ENCODE measurements at places on chromosomes 6 and 20. TPM values are rescaled to one million over a fixed set of nuclear protein-coding genes. Genes with fewer than 3 reads are reported as not detected.

DNA sequence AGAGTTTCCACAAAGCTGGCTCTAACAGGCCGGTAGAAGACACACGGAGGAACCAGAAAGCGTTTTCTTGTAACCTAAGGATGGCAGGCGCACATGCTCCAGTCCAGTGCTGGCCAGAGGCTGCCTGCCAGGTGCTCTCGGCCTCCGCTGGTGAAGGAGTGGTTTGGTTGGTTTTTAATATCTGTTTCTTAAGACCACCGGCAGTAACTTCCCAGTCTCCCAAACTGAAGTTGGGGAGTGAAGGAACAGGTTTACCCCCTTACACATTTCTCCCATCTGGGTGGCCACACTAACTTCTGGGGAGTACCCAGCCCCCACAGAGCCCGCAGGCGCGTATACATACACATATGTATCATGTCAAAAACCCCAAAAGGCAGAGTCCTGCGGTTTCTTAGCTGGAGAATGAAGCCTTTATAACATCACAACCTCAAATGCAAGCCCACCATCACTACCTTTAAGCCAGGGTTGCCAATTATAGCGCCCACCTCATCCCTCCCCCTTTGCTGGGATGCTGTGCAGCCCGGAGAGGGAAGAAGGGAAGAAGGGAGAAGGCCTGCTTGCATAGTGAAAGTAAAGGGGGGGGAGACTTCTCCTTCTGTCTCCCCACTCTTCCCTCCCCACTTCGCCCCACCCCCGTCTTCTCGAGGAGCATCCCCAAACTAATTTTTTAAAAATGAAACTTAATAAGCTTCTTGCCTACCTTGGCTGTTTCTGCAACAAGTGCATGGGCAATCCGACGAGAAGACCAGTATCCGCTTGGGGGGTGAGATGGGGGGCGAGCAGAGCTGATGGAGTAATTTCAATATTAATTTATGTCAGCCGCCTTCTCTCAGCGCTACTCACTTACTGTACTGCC, 1.0 kb downstream of the TRERF1 start:
- H3K4me1 ChIP-seq: peaks cover 31% of the 10 kb centered on the region
- H3K27ac ChIP-seq: peak overlapping the region; percentile 51
- DNase-seq: peak; percentile 85
- H3K36me3 ChIP-seq: no peaks in the 10 kb centered on the region
- peak overlapping the region; percentile 90 for H3K4me3 ChIP-seq
- H3K27me3 ChIP-seq: no peaks in the 10 kb centered on the region

- H3K4me3 ChIP-seq: peak overlapping the region; percentile 79
- H3K27me3 ChIP-seq: no peaks in the 10 kb centered on the region
- peak; percentile 52 for DNase-seq
- peaks cover 19% of the 10 kb centered on the region for H3K4me1 ChIP-seq
Measured at GRCh38 chr6:143449714-143450452, 612 bp downstream of the ADAT2 start.

DNA sequence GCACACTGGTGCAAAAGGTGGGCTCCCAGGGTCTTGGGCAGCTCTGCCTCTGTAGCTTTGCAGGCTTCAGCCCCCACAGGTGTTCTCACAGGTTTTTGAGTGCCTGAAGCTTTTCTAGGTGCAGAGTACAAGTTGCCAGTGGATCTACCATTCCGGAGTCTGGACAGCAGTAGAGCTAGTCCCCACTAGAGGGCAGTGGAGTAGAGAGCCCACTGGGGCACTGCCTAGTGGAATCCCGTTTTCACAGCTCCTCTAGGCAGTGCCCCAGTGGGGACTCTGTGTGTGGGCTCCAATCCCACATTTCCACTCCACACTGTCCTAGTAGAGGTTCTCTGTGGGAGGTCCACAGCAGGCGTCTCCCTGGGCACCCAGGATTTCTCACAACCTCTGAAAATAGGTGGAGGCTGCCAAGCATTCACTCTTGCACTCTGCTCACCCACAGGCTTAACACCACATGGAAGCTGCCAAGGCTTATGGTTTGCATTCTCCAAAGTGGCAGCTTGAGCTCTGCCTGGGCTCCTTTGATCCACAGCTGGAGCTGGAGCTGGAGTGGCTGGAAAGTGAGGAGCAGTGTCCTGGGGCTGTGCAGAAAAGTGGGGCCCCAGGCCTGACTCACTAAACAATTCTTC, 86.3 kb upstream of the PROKR2 start:
- no peak overlapping the region for H3K27ac ChIP-seq
- no peaks in the 10 kb centered on the region for H3K36me3 ChIP-seq
- H3K4me3 ChIP-seq: no peak overlapping the region
- no peak for DNase-seq

DNA sequence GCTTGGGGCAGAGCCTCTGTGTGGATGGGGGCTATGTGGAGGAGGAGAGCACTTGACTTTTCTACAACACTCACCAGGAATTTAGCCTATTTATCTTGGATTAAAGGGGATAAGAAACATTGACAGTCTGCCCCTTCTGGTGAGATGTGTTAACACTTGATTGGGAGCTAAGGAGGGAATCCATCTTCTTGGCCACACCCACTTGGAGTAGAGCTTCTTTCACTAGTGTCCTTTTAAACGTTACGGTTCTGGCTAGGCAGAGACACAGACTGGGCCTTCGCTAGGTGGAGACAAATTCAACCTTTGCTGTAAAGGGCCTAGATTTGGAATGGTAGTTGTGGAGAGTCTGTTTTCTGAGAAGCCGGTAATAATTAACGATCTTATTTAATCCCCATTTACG, 15.5 kb upstream of the TPBG start:
- DNase-seq: no peak
- H3K27ac ChIP-seq: no peak overlapping the region
- no peaks in the 10 kb centered on the region for H3K36me3 ChIP-seq
- H3K27me3 ChIP-seq: no peaks in the 10 kb centered on the region
- H3K4me1 ChIP-seq: no peaks in the 10 kb centered on the region
- H3K4me3 ChIP-seq: no peak overlapping the region

DNA sequence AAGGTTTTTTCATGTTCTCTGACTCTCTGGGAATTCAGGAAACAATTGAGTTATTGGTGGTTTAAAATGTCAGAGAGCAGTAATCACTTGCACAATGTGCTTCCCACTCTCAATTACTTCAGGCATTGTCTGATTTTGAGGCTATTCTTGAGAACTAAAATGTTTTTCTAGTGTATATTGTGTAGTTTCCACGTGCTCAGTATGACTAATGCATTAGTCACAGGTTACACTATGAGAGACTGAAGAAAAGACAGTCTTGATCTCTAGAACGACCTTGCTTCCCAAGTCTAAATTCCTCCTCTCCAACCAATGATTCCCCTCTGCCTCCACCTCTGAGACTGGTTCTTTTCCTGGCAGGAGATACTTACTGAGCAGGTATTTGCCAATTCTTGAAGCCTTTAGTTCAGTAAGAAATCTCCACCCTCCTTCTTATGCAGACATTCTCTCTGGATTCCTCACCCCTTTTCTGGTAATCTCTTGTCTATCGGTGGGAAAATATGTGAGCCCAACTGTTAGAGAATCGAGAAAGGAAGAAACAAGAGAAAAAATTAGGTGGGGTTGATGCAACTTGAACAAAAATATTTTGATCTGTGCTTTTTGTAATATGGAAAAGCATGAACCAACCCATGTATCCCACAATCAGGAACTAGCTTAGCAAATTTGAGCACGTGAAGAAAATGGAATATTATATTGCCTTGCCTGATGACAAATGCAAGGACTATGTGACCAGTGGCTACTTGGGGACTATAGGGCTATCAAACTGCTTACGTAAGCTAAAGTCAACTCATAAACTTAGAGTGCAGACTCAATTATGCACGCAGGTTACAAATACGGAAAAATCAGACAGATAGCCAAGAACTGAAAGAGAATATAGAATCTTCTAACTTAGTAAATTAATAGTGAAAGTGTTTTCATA, 61.1 kb upstream of the SLC22A16 start:
- no peaks in the 10 kb centered on the region for H3K27me3 ChIP-seq
- peak overlapping the region; percentile 87 for H3K27ac ChIP-seq
- DNase-seq: peak; percentile 79
- H3K36me3 ChIP-seq: no peaks in the 10 kb centered on the region
- H3K4me3 ChIP-seq: no peak overlapping the region

- peaks cover 53% of the 10 kb centered on the region for H3K4me1 ChIP-seq
- no peaks in the 10 kb centered on the region for H3K36me3 ChIP-seq
- no peaks in the 10 kb centered on the region for H3K27me3 ChIP-seq
- H3K27ac ChIP-seq: peak overlapping the region; percentile 99
- peak overlapping the region; percentile 49 for H3K4me3 ChIP-seq
Measured at GRCh38 chr20:17558154-17558940, 11.5 kb upstream of the DSTN start.

DNA sequence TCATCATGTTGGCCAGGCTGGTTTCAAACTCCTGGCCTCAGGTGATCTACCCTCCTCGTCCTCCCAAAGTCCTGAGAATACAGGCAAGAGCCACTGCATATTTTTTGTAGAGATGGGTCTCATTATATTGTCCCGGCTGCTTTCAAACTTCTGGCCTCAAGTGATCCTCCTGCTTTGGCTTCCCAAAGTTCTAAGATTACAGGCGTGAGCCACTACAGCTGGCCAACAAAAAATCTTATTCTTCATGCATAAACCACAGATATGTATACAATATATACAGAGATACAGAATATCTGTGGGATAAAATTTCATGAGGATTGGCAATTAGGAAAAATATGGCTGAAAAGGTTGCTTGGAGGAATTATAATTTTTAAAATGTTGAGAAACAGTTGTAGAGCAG, 49.9 kb downstream of the SLC35A1 start:
- no peak overlapping the region for H3K27ac ChIP-seq
- DNase-seq: no peak
- H3K36me3 ChIP-seq: peaks cover 47% of the 10 kb centered on the region
- no peak overlapping the region for H3K4me3 ChIP-seq
- no peaks in the 10 kb centered on the region for H3K27me3 ChIP-seq

DNA sequence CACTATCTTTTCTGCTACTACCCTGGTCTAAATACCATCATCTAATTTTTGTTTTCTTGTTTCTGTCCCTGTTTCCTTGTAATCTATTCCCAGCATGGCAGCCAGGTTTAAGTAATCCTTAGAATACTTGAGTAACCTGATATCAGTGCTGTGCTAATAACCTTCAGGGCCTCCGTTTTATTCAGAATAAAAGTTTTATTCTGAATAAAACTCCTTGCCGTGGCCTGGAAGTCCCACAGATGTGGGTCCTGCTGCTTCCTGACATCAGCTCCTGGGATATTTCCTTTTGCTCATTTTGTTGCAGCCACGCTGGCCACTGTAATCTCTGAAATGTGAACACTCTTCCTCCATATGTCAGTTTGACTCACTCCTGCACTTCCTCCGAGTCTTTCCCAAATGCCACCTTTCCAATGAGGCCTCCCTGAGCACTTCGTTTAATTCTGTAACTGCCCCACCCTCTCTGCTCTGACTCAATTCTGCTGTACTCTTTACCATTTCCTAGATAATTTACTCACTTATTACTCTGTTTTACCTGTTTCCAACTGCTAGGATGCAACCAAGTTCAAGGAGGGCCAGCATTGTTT, 114.0 kb upstream of the FOXA2 start:
- no peaks in the 10 kb centered on the region for H3K4me1 ChIP-seq
- no peak overlapping the region for H3K27ac ChIP-seq
- H3K36me3 ChIP-seq: no peaks in the 10 kb centered on the region
- DNase-seq: no peak

- DNase-seq: no peak
- H3K4me1 ChIP-seq: peaks cover 11% of the 10 kb centered on the region
- H3K4me3 ChIP-seq: no peak overlapping the region
- H3K27me3 ChIP-seq: no peaks in the 10 kb centered on the region
- no peak overlapping the region for H3K27ac ChIP-seq
- H3K36me3 ChIP-seq: peaks cover 15% of the 10 kb centered on the region
Measured at GRCh38 chr6:35905841-35906498, 14.9 kb downstream of the SRPK1 start.

GRCh38 chr6:110949679-110950285, 8.7 kb upstream of the GTF3C6 start:
- peaks cover 25% of the 10 kb centered on the region for H3K4me1 ChIP-seq
- H3K4me3 ChIP-seq: no peak overlapping the region
- no peaks in the 10 kb centered on the region for H3K27me3 ChIP-seq
- H3K27ac ChIP-seq: no peak overlapping the region

DNA sequence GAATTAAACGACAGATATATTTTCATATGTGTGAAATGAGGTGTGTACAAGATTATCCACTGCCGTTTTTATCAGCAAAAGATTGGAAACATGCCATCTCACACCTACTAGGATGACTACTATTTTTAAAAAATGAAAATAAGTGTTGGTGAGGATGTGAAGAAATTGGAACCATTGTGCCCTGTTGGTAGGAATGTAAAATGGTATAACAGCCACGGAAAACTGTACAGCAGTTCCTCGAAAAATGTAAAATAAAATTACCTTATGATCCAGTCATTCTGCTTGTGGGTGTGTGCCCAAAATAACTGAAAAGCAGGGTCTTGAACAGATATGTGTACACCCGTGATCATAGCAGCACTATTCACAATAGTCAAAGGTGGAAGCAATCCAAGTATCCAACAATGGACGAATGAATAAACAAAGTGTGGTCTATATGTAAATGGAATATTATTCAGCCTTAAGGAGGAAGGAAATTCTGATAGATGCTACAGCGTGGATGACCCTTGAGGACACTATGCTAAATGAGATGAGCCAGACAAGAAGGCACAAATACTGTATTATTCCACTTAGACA, 27.0 kb upstream of the CCN5 start:
- no peaks in the 10 kb centered on the region for H3K27me3 ChIP-seq
- DNase-seq: no peak
- H3K36me3 ChIP-seq: no peaks in the 10 kb centered on the region
- peaks cover 11% of the 10 kb centered on the region for H3K4me1 ChIP-seq
- no peak overlapping the region for H3K4me3 ChIP-seq

- H3K27ac ChIP-seq: peak overlapping the region; percentile 90
- peak; percentile 47 for DNase-seq
- no peak overlapping the region for H3K4me3 ChIP-seq
Measured at GRCh38 chr6:74735304-74735703, 470.5 kb downstream of the COL12A1 start.

AP5S1 gene
- 25.3 TPM for total RNA-seq

RBL1 gene
- 8.8 TPM for total RNA-seq

PRDM13 gene
- total RNA-seq: not detected
